Activated gamma-delta T cell treated with anti-CD3 and anti-CD28 coated beads, Interleukin-2, amount 50 U/mL, for 16 hours (primary cell): ENCODE measurements at places on chromosomes 12 and 14.

GRCh38 chr12:16020031-16020430 lies 108.9 kb downstream of the DERA start:
- no peak for DNase-seq

DNA sequence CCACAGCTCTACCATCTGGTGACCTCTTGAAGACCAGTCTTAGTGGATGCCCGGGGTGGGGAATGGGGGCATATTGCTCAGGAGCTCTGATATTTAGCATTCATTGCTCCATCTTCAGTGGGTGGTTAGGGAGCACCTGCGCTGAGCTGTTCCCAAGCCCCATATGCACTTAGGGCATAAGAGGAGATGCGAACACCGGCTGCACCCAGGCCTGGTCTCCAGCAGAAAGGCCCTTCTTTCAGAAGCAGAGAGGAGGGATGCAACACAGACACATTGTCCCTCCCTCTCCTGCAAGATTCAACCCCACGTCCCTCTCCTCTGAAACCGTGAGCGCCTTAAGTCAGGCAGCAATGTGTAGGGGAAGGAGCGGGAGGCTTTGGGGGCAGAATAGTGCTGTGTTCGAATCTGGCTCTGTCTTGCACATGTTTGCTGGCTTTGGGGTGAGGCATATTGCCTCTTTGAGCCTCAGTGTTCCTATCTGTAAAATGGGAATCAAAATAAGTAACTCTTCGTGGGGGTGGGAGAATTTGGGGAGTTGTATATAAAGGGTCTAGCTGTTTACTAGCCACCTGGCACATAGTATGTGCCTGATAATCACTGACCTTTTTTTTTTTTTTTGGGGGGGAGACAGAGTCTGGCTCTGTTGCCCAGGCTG lies 87.7 kb downstream of the FOXN4 start:
- DNase-seq = no peak

- DNase-seq = no peak
These were observed 33.8 kb upstream of the SMUG1 start for GRCh38 chr12:54222609-54223008.

DNA sequence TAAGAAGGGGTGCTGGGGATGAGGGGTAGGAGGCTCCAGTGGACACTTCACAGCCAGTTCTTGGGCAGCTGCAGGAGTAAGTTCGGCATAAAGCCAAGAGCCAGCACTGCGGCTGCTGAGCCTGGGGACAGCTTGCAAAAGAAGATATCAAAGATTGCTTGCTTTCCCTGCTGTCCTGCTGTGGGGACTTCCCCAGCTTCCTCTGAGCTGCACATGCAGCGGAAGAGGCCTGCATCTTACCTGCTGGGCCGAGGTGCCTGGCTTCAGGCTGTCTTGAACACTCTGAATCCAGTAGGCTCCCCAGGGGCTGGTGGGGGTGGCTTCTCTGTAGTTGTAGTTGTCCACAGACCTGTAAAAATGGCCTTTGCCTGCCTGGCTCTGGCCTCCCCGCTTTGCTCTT lies 1.3 kb downstream of the CHGA start:
- DNase-seq = no peak

DNA sequence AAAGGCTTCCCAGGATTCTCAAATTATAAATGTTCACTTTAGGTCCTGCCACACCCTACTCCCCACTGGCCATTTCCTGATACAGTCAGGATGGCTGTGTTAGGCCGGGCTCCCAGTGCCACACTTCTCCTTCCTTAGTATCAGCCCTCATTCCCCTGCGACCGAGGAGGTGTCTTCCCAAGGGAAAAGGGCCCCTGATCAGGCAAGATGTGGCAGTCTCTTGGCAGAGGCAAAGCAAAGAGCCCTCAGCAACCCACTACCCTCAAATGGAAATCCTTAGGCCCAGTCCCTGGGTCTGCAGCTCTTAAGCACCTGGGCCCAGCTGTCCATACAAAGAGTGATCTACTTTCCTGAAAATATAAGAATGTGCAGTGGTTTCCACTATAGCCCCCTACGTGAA lies 96.5 kb upstream of the VASH1 start:
- no peak for DNase-seq

DNA sequence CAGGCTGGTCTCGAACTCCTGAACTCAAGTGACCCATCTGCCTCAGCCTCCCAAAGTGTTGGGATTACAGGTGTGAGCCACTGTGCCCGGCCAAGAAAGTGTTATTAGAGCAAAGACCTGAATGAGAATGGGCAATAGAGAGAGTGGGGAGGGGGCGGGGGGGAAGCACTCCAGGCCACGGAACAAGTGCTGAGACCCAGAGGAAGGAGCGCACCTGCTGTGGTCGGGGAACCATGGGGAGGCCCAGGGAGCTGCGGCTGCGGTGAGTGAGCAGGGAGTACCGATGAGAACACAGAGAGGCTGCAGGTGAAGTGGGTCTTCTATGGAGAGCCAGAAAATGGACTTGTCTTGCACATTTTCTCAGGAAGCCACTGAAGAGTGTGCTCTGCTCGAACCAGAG lies 10.8 kb downstream of the SMIM41 start:
- no peak for DNase-seq

DNA sequence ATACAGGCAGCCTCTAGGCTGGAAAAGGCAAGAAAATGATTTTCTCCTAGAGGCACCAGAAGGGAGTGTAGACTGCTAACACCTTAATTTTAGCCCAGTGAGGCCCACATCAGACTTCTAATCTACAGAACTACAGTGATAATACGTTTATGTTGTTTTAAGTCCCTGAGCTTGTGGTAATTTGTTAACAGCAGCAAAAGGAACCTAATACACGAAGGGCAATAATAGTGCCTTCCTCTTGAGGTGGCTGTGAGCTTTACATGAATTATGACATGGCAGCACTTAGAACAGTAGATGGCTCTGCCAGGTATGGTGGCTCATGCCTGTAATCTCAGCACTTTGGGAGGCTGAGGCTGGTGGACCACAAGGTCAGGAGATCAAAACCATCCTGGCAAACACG lies 118.8 kb downstream of the ZNF664 start:
- DNase-seq = no peak

GRCh38 chr12:91680864-91681263 lies 464.8 kb downstream of the BTG1 start:
- no peak for DNase-seq

- no peak for DNase-seq
These were observed 278.5 kb downstream of the NOVA1 start for GRCh38 chr14:26319139-26319864.

- DNase-seq = no peak
These were observed at the start of gene PMCH for GRCh38 chr12:102197789-102198188. TSS of gene PMCH (minus strand) at chr12:102197833. CDS start at chr12:102197770, 63 bp downstream.

DNA sequence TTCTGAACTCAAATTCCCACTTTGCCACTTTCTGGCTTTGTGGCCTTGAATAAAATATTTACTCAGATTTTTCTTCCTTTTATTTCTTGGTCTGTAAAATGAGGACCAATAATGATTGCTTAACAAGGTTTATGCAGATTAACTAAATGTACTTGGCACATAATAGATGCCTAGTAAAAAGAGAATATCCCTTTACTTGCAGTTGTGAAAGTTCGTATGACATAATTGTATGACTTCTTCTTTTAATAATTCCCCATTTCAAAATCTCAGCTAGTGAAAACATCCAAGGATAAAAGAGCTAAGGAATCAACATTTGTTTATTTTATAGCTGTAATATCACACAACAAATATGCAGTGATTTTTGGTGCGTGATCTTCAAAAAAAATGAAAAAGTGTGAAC lies 215.6 kb upstream of the ATP2B1 start:
- no peak for DNase-seq

GRCh38 chr14:74645756-74646470 lies 33.9 kb upstream of the LTBP2 start:
- no peak for DNase-seq

- no peak for DNase-seq
These were observed 12.4 kb upstream of the DPF3 start for GRCh38 chr14:72906316-72906715.

DNA sequence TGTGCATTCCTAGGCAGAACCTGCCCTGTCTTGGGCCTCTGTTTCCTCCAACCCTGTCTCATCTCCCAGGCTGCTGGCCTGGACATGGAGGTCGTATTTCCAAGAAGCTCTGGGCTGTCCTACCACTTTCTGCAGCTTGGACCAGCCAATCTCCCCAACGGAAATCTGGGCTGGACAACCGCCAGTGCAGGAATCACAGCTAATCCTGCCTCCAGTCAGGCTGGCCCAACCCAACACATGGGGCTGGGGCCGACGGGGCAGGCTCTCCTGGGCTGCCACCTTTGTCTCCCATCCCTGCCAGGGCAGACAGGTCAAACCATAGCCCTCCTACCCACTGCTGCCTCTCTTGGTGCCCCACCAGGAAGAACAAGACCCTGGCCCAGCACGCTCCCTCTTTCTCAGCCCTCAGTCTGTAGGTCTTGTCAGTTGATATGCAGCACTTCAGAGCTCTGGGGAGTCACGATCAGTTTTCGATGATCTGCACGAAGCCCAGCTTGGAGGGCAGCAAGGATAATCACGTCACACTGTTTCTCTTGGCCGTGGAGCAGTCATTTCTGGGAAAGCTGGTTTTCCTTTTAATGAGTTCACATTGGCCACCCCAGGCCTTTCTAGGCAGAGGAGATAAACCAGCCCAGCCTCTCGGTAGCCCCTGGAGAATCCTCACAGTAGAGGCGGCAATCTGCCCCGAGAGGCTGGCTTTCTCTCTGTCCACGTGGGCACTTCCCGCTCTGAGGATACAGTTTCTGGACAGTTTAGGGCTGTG lies 195.2 kb upstream of the PRMT8 start:
- DNase-seq = no peak

DNA sequence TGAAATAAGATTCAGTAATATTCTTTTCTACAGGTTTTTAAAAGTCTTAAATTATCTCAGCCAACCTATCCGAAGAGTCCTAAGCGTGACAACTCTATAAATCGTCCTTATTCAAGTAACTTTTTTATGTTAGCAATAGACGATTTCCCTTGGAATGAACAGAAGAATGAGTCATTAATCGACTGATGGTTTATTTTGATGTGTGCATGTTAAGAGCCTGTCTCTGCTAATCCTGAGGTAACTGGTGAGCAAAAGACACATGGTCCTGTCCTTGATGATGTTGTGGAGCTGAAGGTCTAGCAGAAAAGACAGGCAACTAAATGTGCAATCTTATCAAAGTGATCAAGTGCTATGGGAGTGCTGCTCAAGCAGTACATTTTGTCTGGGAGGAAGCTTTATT lies 80.4 kb downstream of the DAAM1 start:
- no peak for DNase-seq

- DNase-seq = no peak
These were observed 23.6 kb upstream of the NPFF start for GRCh38 chr12:53530920-53531319.

DNA sequence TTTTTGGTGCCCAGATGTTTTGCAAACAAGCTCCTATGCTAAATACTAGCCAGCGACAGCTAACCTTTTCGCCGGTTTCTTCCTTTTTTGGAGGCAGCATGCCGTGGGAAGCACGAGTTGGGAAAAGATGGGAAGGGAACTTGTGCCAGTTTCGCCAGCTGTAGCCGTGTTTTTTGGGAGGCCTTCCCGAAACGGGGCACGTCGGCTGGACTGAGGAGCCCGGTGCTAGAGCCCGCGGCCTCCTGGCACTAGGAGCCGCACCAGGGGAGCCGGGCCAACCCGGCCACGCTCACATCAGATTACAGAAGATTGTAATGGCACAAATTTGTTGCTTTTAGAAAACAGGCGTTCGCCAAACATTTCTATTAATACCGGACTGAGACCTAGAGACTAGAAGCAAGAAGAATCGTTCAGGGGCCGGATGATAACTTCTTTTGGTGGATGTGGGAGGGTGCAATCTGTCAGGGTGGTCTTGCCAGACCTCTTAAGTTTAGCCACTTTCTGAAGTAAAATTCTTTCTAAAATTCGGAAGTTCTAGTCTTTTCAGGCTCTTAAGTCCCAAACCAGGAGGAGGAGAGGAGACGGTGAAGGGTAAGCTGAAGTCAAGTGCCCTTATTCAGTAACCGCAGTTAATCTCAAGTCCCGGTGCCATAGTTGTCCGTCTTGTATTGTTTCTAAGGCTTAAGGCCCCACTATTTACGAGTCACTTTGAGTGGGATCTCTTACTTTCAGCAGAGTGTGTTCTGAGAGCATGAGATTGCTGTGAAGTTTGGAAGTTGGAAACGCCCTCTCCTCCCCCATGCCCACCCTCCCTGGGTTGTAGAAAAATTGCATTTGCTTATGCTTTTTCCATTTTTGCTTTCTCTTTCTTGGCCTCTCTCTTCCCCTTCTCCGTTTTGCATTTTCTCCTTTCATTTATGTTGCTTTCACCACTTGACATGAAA lies 1.3 kb downstream of the RASSF3 start:
- no peak for DNase-seq

GRCh38 chr12:104136577-104136976 lies 1.4 kb downstream of the NFYB start:
- DNase-seq = no peak

GRCh38 chr12:114742363-114742762 lies 58.4 kb upstream of the TBX3 start:
- no peak for DNase-seq

DNA sequence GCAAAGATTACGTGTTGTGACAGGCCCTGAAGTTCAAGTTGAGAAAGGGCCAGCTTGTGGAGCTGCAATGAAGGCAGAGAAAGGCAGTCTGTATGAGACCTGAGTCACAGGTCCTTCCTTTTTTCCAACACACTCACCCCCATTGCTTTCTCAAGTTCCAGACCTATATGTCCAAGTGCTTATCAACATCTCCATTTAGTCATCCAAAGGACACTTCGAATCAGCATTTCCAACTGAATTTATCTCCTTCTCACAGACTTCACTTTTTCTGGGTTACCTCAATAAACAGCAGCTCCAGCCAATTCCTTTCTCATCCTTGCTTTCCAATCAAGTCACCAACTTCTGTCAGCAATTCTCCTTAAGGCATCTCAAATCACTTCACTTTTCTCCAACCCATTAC lies 56.4 kb upstream of the KIF21A start:
- DNase-seq = no peak

DNA sequence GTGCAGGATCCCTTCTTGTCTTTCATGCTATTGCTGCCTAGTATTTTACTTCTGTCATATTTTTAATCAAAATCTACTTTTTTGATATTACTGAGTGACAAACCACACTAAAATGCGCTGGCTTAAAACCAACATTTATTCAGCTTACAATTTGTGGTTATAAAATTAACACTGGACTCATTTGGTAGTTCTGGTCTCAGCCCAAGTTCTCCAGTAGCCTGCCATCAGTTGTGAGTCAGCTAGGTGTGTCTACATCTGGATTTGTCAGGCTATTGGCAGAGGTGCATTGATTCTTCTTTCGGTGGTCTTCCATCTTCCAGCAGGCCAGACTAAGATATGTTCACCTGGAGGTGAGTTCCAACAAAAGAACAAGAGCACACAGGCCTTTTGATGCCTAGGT lies 765.1 kb upstream of the FBXO33 start:
- no peak for DNase-seq

GRCh38 chr12:59077575-59078426 lies 157.5 kb upstream of the LRIG3 start:
- DNase-seq = no peak

- DNase-seq = no peak
These were observed 2.8 kb upstream of the ART4 start for GRCh38 chr12:14846042-14846587.

GRCh38 chr14:69848156-69848555 lies 31.1 kb upstream of the SMOC1 start:
- no peak for DNase-seq
